ENCODE measurements at places on chromosomes 6 and 20.

DNA sequence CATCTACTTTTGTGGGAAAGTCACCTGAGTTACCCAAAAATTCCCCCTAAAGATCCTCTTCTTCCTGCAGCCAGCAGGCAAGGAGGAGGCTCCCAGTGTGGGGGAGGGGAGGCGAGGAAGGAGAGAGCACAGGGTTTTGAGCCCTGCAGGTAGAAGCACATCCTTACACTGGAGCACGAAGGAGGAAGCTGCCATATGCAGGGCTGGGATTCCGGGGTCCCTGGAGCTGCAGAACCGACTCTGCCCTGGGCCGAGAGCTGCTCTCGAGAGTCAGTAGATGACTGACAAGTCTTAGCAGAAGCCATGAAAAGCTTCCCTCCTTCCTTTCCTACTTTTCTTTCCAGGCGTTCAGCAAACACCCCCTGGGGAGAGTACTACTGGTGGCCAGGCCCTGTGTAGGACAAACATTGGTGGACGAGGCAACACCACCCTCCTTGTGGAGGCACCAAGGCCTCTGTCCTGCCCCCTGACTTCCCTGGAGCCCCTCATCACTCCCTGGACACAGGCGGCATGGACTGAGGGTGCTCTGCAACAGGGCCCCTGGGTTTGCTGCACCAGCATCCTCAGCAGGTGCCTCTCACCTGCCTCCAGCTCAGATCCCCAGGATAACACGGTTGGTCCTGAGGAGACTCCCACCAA is 211.7 kb upstream of the CST7 start:
- no peak for DNase-seq

DNA sequence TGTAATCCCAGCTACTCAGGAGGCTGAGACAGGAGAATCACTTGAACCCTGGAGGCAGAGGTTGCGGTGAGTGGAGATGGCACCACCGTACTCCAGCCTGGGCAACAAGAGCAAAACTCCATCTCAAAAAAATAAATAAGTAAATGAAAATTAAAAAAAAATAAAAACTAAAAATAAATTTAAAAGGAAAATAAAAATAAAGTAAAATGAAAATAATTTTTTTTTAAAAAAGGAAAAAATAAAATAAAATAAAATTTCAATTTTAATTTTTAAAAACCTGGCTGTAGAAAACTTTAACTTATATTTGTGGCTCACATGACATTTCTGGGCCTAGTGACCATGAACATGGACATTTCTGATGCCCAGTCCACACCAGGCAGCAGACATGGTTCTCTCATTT is 16.1 kb downstream of the HCK start:
- no peak for DNase-seq

GRCh38 chr6:87921034-87921433 is 126.6 kb upstream of the SPACA1 start:
- DNase-seq: no peak

- no peak for DNase-seq
These were observed 81.6 kb downstream of the C6orf118 start for GRCh38 chr6:165227644-165228329.

DNA sequence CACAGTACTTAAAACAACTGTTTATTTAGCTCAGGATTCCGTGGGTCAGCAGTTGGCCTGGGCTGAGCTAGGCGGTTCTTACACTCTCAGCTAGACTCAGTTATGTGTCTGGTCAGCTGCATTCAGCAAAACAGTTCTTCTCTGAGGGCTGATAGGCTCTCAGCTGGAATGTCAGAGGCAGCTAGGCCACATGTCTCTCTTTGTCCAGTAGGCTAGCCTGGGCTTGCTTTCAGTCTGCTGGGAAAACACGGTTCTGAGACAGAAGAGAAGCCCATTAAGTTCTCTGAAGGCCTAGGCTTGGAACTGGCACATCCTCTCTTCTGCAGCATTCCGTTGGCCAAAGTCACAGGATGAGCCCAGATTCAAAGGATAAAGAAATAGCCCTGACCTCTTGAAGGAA is 65.6 kb downstream of the TULP4 start:
- DNase-seq: no peak
